ENCODE measurements at places on chromosomes 2 and 18.

DNA sequence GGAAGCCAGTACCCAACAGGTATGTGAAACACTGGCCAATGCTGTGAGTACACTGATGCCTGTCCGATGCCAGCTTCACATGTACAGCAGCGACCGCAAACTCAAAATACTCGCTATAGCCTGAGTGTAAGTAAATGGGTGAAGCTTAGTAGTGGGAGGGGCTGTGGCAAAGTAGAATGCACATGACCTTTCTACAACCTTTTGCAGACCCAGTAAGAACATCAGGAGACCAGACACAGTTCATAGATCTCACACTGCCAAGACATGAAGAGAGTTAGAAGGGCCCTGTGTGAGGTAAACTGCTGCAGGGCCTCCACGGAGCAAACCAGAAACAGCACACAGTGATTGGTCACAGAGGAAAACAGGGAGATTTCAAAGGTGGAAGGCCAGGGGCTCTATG lies 9.1 kb upstream of the UBXN4 start:
- no peak for DNase-seq

GRCh38 chr2:47249157-47249900 lies 94.2 kb upstream of the STPG4 start:
- DNase-seq = no peak

DNA sequence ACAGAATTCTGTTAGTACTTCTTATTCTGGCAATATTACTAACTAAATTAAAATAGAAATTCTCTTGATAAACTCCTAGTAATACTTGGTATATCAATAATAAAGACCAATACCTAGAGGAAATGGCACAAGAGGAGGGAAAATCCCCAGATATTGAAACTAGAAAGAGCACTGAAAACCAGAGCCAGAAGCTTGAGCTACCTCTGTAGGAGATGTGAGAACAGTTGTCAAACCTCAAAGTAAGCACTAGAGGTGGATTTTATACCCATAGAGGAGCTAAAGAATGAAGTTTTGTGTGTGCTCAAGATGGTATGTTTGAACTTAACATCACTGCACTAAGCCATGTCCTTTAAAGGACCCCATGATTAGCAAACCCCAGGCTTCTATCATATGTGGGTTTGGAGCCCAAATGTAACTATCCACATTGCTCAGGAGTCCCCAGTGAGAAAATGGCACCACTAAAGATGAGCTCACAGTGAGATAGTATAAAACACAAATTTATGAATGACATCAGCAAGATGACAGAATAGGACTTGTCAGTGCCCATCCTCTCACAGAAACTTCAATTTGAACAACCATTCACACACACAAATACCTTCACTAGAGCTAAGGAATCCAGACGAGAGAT lies 122.1 kb downstream of the PKP4 start:
- no peak for DNase-seq

DNA sequence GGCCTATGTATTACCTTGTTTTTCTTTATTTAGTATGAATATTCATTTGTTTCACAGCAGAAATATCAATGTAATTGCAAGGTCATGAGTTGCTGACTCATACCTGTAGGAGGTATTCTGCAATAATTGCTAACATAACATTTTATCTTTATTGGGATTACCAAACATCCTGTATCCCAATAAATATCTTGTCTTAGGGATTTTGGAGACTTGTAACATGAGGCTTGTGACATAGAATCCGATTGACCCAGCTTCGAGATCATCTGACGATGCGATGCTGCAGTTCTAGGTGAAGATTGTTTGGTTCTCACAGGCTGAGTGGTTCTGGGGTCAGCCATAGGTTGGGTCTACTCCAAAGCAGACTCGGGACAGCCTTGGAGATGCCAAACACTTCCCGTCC lies 133.4 kb upstream of the RND3 start:
- no peak for DNase-seq

GRCh38 chr18:9861933-9862332 lies 23.8 kb upstream of the TXNDC2 start:
- no peak for DNase-seq

GRCh38 chr18:38025433-38026038 lies 459.9 kb upstream of the CELF4 start:
- DNase-seq = no peak

GRCh38 chr2:26560892-26561291 lies 80.3 kb downstream of the CIB4 start:
- no peak for DNase-seq

- DNase-seq = no peak
These were observed 9.2 kb downstream of the NMI start for GRCh38 chr2:151280271-151280670.

GRCh38 chr2:183666031-183666430 lies 541.8 kb downstream of the NUP35 start:
- no peak for DNase-seq

GRCh38 chr18:46073474-46074331 lies 1.6 kb upstream of the PSTPIP2 start:
- DNase-seq = no peak

Data from T-helper 22 cell (primary cell).